ENCODE measurements at places on chromosomes 16 and 17.

- no peak for DNase-seq
Observed at GRCh38 chr17:47717979-47718621, 14.9 kb upstream of the TBX21 start.

DNA sequence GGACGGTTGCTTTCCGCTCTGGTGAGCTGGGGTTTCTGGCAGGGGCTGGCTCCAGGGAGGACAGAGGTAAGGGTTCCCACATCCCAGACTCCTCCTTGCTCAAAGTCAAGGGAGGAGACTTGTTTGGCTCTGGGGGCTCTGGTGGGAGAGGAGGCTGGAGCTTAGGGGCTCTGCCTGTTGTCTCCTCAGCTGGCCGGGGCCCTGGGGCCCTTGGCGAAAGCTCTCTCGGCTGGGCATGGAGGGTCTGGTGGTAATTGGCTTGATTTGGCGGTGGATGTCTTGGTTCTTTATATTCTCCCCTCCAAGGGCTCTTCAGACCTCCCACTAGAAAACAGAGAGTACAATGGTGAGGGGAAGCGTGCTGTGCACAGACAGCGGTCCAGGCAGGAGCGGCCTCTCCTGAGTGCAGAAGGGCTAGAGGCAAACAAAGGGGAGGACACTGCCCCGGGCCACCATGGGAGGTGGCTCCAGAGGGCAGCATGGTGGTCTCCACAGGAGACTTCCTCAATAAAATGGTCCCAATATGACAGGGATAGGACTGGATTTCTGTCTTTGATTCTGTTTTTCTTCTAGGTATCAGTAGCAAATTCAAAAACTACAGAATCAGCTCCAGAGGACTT, 5.7 kb upstream of the SPATA32 start:
- no peak for DNase-seq

DNA sequence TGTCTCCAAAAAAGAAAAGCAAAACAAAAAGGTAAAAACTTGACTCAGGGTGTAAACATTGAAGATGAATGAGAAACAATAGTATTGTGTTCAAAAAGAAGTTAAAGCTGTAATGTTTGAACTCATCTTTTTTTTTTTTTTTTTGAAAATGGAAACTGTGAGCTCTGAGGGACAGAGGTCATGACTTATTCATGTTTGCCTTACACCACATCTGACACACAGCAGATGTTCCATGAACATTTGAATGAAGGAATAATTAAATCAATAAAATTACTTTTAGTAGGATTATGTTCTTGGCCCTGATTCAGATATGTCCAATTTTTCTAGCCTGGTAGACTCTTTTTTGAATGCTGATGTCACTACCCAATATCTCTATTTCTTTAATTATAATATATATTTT, 95.7 kb upstream of the MED13 start:
- no peak for DNase-seq

GRCh38 chr17:1177016-1177700, 2.6 kb downstream of the ABR start:
- DNase-seq: no peak

- DNase-seq: no peak
Observed at GRCh38 chr17:47968836-47969235, 2.1 kb upstream of the CDK5RAP3 start.

DNA sequence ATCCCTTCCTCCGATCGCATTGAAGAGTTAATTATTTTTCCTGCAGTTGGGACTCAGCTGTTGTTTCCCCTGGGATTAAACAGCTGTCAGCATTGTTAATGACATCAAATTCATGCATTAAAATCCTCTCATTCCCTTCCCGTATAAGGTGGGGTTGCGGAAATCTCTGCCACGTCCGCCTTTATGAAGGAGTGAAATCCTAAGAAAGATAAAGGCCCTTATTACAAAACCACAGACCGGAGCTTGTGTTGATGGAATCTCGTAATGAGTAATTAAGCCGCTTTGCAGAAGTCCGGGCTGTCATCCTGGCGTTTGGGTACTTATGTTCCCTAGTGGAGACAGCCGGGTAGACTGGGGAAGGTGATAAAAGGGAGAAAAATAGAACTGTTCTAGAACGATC, 627.6 kb downstream of the MAF start:
- DNase-seq: no peak

DNA sequence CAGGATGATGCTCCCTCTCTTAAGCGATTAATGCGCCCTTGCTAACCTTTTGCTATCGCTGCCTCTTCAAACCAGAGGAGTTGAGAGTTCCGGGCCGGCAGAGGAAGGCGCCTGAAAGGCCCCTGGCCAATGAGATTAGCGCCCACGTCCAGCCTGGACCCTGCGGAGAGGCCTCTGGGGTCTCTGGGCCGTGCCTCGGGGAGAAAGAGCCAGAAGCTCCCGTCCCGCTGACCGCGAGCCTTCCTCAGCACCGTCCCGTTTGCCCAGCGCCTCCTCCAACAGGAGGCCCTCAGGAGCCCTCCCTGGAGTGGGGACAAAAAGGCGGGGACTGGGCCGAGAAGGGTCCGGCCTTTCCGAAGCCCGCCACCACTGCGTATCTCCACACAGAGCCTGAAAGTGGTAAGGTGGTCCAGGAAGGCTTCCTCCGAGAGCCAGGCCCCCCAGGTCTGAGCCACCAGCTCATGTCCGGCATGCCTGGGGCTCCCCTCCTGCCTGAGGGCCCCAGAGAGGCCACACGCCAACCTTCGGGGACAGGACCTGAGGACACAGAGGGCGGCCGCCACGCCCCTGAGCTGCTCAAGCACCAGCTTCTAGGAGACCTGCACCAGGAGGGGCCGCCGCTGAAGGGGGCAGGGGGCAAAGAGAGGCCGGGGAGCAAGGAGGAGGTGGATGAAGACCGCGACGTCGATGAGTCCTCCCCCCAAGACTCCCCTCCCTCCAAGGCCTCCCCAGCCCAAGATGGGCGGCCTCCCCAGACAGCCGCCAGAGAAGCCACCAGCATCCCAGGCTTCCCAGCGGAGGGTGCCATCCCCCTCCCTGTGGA, 16.0 kb upstream of the STH start:
- DNase-seq: no peak

GRCh38 chr16:52068447-52069074, 478.4 kb downstream of the TOX3 start:
- DNase-seq: no peak
